ENCODE measurements at places on chromosomes 11 and 22.

- no peak for DNase-seq
Measured at GRCh38 chr22:26889802-26890201, 232.4 kb downstream of the MIAT start.

DNA sequence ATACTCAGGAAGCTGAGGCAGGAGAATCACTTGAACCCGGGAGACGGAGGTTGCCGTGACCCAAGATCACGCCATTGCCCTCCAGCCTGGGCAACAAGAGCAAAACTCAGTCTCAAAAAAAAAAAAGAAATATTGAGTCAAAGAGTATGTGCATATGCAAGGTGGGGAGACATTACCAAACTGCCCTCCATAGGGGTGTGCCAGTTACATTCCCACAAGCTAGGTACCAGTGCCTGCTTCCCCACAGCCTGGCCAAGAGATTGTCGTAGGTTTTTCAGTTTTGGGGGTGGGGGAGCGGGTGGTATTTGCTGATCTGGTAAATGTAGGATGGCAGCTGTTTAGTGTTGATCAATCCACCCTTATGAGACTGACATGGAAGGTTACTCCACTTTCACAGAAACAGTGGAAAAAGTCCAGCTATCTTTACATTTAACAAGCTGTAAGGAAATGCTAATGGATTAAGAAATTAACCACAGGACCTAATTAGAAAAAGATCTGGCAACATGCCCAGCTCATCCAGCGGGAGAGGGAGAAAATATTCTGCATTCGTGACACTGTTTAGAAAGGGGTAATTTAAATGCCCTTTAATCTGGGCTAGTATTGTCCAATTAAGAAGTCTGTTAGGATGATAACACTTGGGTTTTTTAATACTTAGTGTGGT lies 89.4 kb downstream of the PACS1 start:
- DNase-seq = no peak

DNA sequence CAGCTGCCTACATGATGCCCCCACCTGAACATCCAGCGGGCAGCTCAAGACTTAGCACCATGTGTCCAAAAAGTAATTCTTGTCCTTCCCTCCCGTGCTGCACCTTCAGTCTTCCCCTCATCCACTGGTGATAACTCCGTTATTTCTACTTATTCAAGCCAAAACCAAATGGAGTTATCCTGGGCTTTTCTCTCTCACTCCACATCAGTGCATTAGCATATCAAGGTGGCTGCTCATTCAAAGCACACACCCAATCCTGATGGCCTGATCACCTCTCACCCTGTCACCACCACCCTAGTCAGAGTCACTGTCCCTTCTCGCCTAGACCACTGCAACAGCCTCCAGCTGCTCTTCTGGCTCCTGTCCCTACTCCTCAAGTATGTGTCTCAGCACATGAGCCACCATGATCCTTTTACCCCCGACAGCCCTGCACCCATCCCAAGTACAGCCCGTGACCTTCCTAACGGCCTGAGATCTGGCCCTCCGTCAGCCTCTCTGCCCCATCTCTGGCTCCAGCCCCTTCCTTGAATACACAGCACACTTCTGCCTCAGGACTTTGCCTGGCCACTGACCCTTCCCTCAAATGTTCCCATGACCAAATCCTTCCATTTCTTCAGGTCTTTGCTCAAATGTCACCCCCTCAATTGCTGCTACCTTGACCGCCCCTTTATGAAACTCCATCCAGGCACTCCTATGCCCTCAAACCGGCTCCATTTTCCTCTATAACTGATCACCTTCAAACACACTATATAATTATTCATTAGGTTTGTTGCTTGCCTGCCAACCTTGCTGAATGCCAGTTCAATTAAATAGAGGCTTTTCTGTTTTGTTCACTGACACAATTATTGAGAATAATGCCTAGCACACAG lies 19.7 kb upstream of the SLC25A1 start:
- no peak for DNase-seq

DNA sequence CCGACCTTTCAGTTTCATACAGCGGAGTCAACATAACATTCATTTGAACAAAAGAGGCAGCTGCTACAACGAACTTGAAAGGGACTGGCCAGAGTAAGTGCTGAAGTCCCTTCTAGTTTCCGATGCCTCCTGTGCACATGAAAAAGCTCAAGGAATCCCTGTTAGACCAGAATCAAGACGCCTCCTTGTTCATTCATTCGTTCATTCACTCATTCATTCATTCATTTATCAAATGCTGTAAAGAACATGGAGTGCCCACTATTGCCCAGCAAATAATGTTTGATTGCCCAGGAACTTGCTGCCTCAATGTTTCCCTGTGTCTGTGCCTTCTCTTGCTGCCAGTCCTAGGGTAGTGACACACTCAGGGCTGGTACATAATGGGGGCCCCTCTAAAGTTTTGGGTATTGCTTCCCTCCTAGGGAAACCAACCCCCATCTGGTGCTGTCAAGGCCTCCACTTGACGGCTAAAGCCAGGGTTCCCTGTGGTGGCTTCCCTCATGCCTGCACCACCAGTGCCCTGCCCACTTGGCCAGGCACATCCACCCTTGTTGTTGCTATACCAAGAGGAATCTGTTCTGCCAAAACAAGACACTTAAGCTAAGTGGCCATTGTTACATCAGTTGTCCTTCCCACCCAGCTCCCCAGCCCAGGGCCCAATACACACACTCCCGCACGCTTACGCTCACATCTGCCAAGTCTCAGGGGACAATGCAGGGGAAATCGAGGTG lies 3.8 kb downstream of the TMPRSS13 start:
- no peak for DNase-seq

GRCh38 chr22:48523761-48524160 lies 1303.9 kb downstream of the BRD1 start:
- DNase-seq = no peak

GRCh38 chr11:129273322-129273721 lies 81.2 kb upstream of the ARHGAP32 start:
- no peak for DNase-seq

DNA sequence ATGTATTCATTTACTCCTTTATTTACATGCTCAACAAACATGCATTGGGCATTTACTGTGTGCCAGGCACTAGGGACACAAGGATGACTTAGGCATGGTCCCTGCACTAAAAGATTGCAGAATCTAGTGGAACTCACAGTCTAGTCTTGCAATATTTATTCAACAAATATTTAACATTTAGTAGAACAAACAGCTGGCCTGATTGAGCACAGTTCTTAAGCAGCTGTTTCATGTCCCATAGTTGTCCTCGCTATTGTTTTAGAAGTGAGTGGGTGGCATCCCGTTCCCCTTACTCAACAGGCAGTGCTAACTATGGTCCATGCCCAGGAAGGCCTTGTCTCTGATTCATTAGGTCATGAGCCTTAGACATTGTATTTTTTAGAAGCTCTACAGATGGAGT lies 459.9 kb upstream of the CADM1 start:
- no peak for DNase-seq

GRCh38 chr22:26404851-26405421 lies 24.1 kb upstream of the ASPHD2 start:
- no peak for DNase-seq

DNA sequence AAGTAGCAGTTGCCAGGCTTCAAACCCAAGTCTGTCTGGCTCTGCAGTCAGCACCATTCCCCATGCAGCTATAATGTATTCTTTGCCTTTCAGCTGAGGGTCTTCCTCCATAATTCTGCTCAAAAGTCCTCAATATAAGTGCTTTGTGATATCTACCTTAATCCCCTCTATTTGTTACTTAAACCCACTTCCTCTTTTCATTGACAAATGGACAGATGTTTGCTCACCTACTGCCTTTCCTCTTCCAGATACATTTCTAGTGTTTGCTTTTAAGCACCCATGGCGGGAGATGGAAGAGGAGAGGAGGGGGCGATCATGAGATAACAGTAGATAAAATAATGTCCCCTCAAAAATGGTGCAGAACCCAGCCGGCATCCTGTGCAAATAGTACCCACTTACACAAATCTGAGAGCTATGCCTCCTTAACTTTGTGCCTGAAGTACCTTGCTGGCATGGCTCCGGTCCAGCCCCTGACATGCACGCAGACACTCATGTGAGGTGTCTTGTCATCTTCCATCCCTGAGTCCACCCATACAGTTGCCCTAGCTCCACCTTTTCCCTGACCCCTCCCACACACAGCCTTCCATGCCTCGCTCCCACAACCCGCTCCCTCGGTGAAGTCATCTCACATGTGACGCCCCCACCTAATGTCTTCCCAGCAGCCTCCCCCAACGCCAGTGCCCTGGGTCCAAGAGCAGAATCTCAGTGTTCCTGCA lies 109.6 kb downstream of the TRIM29 start:
- DNase-seq = no peak

DNA sequence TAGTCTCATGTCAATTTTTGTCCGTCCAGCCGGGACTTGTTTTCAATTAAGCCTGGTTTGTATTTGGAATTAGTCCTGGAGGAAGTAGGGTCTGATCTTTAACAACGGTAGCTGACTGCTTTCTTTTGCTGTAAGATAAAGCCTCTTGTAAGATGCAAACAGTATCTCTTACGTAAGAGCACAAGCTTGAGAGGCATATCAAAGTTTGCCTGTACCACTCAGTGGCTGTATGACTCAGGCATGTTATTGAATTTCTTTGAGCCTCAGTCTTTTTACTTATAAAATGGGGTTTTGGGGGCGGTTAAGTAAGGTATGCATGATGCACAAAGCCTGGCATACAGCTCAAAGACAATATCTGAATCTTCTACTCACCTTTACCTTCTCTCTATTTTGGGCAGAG lies 198.4 kb upstream of the NARS2 start:
- DNase-seq = no peak

- DNase-seq = no peak
Measured at GRCh38 chr22:39379756-39380730, 19.5 kb upstream of the TAB1 start.

DNA sequence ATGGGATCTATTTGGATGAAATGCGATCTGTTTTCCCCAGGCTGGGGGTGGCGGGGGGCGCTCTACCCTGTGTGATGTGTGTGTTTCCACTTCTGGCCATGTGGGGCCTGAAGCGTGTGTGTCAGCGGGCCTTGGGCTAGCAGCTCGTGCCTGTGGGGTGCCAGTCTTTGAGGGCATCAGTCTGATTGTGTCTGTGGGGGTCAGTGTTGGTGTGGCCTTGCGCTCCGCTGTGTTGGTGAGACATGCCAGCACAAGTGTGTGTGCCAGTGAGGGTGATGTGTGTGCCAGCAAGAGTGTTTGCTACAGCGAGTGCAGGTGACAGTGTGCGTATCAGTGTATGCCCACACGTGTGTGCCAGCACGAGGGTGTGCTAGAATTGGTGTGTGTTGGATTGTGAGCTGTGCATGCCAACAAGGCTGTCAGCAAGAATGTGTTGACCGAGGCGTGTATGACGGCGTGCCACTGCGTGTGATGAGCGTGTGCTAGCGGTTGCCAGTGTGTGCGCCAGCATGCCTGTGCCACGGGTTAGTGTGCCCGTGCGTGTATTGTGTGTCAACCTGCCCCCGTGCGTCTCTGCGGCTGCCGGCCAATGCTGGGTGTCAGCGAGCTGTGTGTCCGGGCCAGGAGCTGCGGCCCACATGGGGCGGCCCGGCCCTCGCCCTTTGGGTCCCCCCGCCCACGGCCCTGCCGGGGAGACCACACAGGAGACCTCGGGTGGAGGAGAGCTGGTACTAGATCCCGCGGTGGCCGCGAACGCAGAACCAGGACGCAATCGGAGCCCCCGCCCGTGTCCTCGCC lies 519 bp downstream of the ARRB1 start:
- no peak for DNase-seq

DNA sequence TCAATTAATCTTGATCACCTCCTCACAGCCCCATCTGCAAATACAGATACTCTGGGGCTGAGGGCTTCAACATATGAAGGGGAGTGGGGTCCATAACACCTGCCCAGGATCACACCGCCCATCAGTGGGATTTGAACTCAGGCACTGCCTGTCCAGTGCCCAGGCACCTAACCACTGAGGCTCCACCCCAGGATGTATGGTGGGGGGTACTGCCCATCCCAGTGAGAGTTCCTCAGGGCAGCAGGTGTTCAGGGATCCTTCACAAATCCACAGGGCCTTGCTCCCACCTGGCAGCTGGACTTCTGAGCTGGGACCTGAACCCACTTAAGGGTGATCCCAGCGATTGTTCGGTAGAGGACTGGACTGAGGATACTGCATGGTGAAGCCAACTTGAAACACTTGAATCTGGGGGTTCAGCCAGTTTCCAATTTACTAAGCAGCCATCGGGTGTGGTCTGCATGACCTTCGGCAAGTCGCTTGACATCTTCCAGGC lies 33.3 kb downstream of the PRDM11 start:
- DNase-seq = no peak

- no peak for DNase-seq
Measured at GRCh38 chr11:61901397-61901796, 10.1 kb upstream of the FADS3 start.

DNA sequence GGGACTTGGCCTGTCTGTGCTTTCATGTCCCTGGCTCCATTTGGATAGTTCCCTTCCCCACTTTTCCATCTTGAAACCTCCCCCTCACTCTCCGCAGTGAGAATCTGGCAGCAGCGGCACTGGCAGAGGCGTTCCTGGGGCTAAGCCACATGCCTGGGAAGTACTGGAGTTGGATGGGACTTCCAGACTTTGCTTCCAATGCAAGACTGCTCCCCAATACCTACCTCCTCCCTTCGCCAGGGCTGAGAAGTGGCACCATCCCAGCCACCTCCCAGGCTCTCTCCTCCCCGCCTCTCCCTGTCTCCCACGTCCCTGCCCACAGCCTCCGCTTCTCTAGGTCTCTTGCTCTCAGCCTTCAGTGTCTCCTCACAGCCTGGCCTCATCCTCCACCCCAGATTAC lies 16.6 kb downstream of the TST start:
- no peak for DNase-seq

DNA sequence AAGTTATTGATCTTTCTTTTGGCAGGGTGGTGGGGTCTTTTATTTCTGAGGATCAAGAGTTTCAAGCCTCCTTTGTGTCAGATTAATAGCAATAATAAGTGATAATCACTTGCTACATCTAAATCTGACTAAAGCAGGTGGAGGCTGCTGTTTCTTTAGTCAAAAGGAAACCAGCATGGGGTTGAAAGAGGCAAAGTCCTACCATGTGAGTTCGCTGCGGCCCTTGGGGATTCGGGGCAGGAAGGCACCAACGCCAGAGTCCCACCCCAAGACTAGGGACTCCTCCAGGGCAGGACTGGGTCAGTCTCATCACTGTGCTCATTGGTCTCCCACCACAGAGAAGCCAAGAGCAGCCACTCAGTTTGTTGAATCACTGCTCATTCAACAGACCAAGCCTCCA lies 73.0 kb downstream of the TENM4 start:
- no peak for DNase-seq

DNA sequence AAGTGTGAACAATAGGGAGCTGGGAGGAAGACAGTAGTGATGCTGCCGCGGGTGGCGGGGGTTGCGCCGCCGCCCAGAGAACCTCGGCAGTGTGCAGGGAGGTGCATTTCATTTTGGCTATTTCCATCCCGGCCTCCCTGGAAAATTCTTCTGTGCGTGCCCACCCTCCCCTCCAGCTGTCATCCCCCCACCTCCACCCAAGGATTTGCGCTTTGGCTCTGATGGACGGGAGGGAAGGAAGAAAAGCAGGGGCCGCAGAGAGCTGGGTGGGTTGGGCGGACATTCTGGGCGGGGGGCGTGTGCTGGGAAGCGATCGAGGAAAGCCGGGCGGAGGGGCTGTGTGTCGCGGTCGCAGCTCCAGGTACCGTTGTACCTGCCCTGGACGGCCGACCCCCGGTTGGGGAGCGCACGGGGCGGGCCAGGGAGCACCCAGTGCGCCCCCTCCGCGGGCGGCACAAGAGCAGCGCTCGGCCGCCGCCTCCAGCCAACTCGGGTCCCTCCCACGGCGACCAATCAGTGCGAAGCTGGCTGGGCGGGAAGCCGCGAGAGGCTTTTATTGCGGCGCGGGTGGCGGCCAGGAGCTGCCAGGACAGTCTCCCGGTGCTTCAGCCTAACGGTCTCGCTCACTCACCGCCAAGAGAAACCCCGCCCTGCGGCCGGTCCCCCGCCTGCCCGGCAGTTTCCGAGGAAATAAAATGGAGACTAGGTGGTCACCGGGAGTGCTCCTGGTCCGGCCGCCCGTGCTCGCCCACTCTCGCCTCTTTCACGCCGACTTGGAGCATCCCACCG lies 1.6 kb downstream of the NCAM1 start:
- peak; percentile 71 for DNase-seq
